ENCODE measurements at places on chromosomes 4 and X.

- DNase-seq: peak; percentile 56
Observed at GRCh38 chr4:77203380-77204197, 46.6 kb downstream of the CCNG2 start.

DNA sequence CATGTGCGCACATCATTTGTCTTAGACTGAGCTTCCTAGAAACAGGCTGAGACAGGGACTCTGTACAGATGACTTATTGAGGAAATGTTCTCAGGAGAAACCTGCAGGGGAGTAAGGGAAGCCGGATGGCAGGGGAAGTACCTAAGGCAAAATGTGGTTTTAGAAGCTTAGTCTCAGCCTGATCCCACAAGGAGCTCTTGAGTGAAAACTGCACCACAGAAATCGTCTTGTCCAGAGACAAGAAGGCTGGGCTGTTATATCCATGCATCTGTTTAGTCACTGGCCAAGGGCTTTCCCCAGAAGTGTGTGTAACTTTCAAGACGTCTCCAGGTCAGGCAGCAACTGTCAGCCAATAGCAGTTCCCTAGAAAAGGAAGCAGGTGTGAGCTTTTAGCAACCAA lies 86.0 kb downstream of the FUNDC1 start:
- DNase-seq: no peak

DNA sequence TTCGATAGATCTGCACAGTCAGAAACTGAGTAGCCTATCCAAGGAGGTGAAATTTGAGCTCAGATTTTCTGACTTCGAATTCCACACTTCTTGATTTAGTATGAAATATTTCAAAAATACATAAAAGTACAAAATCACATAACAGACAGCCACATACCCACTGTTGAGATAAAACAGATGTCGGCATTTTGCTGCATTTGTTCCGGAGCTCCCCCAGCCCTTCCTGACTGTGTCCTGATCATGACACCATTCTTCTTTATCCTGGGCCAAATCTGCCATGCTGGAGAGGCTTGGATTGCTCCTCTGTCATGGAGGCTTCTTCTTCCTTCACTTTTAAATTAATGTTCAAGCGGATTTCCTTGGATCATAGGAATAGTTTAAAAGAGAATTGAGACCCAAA lies 124.2 kb upstream of the RBPJ start:
- DNase-seq: no peak

DNA sequence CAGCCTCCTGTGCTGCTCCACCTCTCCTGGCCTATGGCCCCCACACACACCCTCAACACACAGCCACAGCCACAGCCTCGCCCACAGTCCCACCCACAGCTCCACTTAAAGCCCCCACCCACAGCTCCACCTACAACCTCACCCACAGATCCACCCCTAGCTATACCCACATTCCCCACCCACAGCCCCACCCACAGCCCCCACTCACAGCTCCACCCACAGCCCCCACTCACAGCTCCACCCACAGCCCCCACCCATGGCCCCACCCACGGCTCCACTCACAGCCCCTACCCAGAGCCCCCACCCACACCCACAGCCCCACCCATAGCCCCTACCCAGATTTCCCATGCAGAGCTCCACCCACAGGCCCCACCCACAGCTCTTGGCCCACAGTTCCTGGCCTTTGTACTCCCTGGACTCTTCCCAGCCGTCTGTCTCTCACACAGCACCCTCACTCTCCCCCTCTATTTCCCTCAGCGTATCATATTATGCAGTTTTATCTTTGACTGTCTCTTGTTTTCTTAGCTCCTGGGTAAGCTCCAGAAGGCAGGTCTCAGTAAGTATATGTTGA lies 322.5 kb downstream of the EVC2 start:
- peak; percentile 68 for DNase-seq

- DNase-seq: no peak
Observed at GRCh38 chrX:136115126-136115903, 32.0 kb upstream of the FHL1 start.

DNA sequence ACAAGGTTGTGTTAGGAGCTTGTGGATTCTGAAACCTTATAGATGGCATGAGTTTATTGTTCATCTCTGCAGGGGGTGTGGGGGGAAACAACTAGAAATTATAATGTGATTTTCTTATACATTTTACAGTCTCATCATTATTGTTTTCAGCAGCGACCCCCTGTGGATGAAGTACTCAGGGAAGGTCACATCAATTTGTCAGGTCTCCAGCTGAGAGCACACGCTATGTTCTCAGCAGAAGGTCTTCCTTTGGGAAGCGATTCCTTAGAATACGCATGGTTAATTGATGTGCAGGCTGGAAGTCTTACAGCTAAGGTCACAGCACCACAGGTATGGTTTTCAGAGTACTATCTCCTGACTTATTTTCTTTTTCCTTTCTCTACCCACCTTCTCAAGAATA lies 72.2 kb downstream of the BLTP1 start:
- peak; percentile 39 for DNase-seq

DNA sequence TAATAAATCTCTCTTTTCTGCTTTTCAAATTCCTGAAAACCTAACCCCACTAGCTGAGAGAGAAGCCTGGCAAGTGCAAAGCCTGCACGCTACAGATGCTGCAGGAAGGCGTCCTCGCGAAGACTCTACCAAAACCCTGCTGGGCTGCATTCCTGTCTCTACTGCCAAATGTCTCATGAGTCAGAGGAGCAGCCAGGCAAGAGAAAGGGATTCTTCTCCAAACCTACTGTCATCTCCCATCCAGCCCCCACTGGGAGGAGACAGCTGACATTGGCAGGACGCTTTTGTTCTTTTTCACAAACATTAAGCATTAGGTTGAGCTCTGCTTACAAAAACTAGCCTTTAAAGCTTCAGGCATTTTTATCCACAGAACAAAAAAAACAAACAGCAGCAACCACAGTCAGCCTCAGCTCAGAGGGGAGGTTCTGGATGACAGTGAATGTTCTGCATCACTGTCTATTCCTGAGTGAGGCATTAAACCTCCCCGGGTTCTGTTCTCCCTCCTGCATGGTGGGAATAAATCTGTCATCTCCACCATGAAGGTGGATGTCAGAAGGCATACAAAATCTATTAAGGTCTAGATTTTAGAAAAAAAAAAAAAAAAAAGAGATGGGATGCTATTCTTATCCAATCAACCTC lies 18.0 kb downstream of the CRMP1 start:
- no peak for DNase-seq

DNA sequence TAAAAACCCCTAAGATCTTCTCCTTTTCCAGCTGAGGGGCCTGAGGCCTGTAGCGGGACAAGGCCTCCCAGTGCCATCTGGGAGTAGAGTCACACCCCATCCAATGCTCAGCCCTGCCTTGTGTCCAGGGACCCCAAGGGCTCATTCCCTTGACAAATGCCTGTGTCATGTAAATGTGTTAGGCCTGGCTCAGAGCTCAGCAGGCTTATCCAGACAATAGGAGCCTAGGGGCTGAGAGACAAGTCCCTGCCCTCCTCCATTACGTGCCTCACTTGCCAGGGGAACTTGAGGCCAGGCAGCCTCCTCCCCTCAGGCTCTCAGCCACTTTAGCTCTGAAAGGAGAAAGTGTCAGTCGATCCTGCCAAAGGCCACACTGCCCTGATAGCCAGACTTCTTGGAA lies 166.8 kb upstream of the MAMLD1 start:
- no peak for DNase-seq

GRCh38 chr4:24121395-24122175 lies 231.7 kb upstream of the PPARGC1A start:
- no peak for DNase-seq

GRCh38 chr4:128940971-128941370 lies 131.5 kb downstream of the JADE1 start:
- no peak for DNase-seq

GRCh38 chr4:122285285-122285684 lies 93.5 kb upstream of the ADAD1 start:
- DNase-seq: no peak

GRCh38 chr4:15833801-15834200 lies 55.7 kb downstream of the CD38 start:
- DNase-seq: no peak
